Activated B cell treated with CpG ODN at 0.5 μM for 24 hours (primary cell): ENCODE measurements at places on chromosomes 3 and 15.

DNA sequence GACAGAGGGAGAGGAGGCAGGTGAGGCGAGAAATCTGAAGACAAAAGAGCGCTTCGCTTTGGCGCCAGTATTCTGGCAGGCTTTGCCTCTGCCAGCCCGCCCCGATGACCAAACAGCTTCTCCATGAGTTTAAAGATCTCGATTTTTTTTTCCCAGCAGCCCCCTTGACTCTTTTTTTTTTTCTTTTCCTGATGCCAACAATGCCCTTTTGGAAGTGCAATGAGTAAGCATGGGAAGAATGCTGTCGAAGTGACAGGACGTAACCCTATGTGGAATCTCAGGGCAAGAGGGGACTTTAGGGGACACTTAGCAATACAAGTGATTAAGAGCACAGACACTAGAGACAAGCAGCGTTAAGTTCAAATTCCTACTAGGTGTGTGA lies 211.7 kb downstream of the FGF12 start:
- H3K36me3 ChIP-seq, result no peaks in the 10 kb centered on the region
- peak overlapping the region; percentile 71 for H3K4me3 ChIP-seq
- H3K4me1 ChIP-seq, result peaks cover 14% of the 10 kb centered on the region
- peaks cover 44% of the 10 kb centered on the region for H3K27me3 ChIP-seq

- no peaks in the 10 kb centered on the region for H3K36me3 ChIP-seq
- peaks cover 44% of the 10 kb centered on the region for H3K27me3 ChIP-seq
- H3K4me1 ChIP-seq, result peaks cover 18% of the 10 kb centered on the region
- no peak overlapping the region for H3K4me3 ChIP-seq
- no peak overlapping the region for H3K27ac ChIP-seq
- no peak for DNase-seq
Observed at GRCh38 chr3:98730338-98730737, 32.8 kb upstream of the ST3GAL6 start.

- no peaks in the 10 kb centered on the region for H3K27me3 ChIP-seq
- no peak overlapping the region for H3K27ac ChIP-seq
- no peak for DNase-seq
- no peak overlapping the region for H3K4me3 ChIP-seq
- H3K4me1 ChIP-seq, result peaks cover 19% of the 10 kb centered on the region
Observed at GRCh38 chr3:52063026-52063723, 6.8 kb upstream of the DUSP7 start.

DNA sequence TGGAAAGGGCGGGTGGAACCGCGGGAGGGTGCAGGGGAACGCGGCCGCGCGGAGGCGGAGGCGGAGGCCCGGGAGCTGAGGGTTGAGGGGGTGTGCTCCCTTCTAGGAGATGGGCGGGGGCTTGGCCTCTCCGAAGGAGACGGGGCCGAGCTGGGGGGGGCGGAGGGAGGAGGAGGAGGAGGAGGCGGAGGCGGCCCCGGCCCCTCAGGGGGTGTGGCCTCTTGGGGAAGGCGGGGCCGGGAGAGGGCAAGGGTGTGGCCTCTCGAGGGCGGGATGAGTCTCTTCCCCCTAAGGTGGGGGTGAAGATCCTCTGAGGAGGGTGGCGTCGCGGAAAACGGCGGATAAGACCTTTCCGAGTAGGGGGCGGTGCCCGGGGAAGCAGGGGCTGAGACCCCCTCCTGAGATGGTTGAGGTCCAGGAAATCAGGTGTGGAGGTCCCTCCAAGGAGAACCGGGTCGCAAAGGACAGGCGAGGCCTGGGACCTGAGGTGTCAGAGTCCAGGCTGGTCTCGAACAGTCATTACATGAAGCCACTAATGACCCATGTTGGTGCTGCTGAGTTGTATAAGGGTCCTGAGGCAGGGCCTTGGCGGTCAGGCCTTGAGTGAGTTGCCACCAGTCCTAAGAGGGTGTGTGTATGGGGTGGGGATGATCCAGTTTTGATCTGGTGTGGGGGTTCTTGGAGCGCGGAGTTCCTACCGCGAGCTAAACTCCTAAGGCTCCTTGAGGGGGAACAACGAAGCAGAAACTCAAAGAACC lies 759 bp downstream of the WDR6 start:
- no peaks in the 10 kb centered on the region for H3K27me3 ChIP-seq
- peak overlapping the region; percentile 100 for H3K4me3 ChIP-seq
- peaks cover 29% of the 10 kb centered on the region for H3K36me3 ChIP-seq
- peaks cover 21% of the 10 kb centered on the region for H3K4me1 ChIP-seq

GRCh38 chr3:161358488-161358887 lies 12.8 kb downstream of the SPTSSB start:
- DNase-seq, result no peak
- H3K27me3 ChIP-seq, result no peaks in the 10 kb centered on the region
- no peaks in the 10 kb centered on the region for H3K4me1 ChIP-seq
- H3K27ac ChIP-seq, result no peak overlapping the region
- no peaks in the 10 kb centered on the region for H3K36me3 ChIP-seq

- no peak overlapping the region for H3K27ac ChIP-seq
- DNase-seq, result no peak
- no peaks in the 10 kb centered on the region for H3K36me3 ChIP-seq
- peaks cover 61% of the 10 kb centered on the region for H3K27me3 ChIP-seq
- H3K4me1 ChIP-seq, result peaks cover 19% of the 10 kb centered on the region
Observed at GRCh38 chr3:161372321-161373260, 1.3 kb upstream of the SPTSSB start.
